AG09309 (cell line): ENCODE measurements at places on chromosomes 5 and 9.

- no peak for DNase-seq
These were observed 18.8 kb downstream of the DBH start for GRCh38 chr9:133654736-133655657.

DNA sequence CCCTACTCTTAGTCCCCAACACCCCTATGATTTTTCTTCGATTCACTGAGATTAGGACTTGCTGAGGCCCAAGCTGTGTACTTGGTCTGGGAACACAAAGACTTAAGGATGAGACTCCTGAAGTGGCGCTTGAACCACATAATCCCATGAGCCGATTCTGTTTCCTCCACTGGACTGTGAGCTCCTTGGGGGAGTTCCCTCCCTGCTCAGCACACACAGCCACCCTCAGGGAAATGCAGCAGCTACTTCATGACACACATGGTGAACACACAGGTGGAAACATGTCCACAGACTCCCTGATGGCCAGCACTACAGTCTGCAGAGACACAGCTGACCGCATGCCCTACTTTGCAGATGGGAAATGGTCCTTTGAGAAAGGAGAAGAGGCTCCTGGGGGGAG is 101.1 kb downstream of the C5orf15 start:
- no peak for DNase-seq

DNA sequence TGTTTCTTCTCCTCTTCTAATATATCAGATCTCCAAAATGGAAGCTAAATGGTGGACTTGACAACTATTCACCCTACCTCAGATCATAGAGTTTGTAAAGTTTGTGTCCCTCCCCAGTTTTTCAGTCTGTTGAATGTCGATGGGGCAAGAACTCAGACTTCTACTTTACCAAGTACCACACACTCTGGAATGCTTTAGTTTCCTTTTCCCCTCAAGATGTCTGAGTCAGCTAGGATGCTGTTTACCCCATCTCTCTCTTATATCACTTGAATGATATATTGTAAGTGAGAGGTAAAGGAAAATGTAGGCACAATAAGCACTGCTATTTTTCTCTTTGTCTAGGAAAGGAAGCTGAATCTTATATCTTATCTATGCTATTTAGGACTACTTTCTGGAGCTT is 25.9 kb upstream of the TAL2 start:
- no peak for DNase-seq

- no peak for DNase-seq
These were observed 16.9 kb upstream of the NTRK2 start for GRCh38 chr9:84652496-84653120.

GRCh38 chr9:69427286-69427685 is 102.3 kb downstream of the ENTREP1 start:
- no peak for DNase-seq

- DNase-seq: no peak
These were observed 17.5 kb downstream of the PIK3R1 start for GRCh38 chr5:68233075-68233474.

DNA sequence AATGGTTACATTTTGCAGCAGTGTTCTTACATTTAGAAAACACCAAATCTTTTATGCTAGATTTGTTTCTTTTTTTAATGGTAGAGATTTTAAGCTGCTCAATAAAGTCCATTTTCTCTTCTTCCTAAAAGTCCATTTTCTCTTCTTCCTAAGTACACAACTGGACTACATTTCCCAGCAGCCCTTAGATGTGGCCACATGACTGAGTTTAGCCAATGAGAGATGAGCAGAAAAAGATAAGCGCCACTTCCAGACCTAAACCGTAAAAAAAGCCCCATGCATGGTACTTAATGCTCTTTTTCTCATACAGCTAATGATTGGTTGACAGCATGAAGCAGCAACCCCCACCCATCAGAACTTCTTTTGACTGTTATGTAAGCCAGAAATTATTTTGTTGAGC is 206.7 kb downstream of the FAM114A2 start:
- no peak for DNase-seq

DNA sequence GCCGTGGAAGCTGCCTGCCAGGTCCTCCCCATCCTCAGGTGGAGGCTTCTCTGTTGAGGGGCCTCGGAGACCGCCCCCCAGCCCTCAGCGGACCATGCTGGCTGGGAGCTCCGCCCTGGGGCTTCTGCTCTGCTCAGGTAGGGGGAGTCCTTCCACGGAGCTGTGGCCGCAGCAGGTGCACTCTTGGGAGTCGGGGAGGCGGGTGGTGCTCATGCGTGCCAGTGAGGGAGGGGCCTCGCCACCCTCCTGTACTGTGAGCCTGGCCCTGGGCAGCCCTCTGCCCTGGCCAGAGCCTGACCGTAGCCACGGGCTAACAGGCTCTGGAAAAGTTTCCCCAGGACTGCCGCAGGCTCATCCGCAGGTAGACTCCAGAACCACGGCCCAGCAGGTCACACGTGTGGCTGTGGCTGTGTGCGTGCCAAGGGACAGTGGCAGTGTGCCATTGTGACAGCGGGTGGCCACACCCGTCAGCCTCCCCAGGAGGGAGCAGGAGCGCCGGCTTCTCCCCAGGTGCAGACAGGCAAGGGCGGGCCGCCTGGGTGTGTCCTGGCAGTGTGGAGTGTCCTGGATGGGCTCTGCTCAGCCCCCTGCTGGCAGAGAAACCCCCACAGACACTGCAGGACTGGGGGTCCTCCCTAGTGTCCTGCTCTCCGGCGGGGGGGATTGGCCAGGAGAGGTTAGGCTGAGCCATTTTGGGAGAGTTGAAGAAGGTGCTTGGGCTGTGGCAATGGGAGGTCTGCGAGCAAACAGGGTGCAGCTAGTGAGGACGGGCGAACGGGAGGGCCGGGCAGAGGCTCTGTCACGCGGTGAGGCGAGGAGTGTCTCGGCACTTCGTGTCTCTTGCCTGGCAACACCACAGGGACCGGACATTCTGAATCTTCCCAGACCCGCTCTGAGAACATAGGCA is 29.5 kb downstream of the TPPP start:
- no peak for DNase-seq

DNA sequence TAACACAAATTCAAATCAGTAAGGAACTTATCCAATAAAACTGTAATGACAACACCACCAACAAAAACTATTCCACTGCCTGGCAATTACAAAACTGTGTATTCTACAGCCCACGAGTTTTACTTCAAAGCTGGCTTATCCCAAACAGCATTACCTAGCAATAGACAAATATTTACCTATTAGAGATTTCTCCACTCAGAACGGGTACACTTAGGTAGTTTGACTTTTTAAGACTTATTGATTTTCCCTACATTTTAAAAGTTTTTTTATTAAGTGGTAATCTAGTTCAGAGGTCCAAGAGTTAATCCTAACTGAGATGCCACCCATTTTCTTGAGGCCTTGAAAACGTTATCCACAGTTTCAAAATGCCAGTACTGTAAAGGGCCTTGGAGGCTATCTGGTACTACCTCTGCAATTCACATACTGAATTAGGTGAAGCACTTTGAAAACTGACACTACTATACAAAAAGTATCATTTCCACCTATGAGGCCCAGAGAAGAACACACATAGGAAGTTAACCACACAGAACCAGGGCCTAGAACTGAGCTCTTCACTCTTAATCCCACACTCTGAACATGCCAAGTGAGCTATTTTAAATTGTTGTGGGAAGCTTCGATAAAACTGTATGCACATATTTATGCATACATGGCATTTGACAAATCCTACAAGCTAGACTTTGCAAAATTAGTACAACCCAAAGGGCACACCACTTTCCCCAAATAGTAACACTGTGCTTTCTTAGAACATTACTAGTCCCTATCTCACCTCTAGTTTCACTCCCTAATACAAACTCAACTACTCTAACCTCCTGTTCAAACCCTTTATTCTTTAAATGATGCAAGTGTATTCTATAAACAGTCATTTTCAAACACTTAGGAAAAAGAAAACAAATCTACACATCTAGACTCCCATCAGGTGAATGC is 2.1 kb downstream of the NADK2 start:
- no peak for DNase-seq

DNA sequence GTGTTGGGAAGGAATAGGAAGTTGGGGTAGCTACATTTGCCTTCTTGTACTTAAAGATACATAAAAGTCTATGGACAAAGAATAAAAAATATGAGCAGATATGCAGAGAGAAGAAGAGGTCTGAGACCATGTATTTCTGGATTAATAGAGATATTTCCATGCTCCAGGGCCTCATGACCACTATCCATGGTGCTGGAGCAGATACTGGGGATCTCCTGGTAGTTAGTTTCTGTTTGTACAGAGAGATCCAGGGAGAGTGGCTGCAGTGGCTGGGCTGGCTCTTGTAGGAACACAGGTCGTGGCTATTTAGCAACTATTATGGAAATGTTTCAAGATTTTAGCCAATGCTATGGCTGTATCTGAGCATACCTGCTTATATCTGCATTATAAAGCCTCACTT is 184.2 kb upstream of the TMEM161B start:
- DNase-seq: no peak

GRCh38 chr5:78597974-78598371 is 50.6 kb downstream of the LHFPL2 start:
- DNase-seq: no peak

- DNase-seq: no peak
These were observed 43.0 kb downstream of the PSD2 start for GRCh38 chr5:139838381-139839197.
